Stimulated activated CD4-positive, alpha-beta T cell treated with anti-CD3 and anti-CD28 coated beads, Interleukin-2, amount 100 ng/mL, for 24 hours (primary cell): ENCODE measurements at places on chromosomes 1 and 21.

- DNase-seq: no peak
Measured at GRCh38 chr21:44478124-44478800, 23.0 kb downstream of the LRRC3 start.

GRCh38 chr1:173175514-173176145 lies 31.5 kb downstream of the TNFSF4 start:
- no peak for DNase-seq

GRCh38 chr1:197510691-197511378 lies 242.8 kb downstream of the CRB1 start:
- DNase-seq: no peak

DNA sequence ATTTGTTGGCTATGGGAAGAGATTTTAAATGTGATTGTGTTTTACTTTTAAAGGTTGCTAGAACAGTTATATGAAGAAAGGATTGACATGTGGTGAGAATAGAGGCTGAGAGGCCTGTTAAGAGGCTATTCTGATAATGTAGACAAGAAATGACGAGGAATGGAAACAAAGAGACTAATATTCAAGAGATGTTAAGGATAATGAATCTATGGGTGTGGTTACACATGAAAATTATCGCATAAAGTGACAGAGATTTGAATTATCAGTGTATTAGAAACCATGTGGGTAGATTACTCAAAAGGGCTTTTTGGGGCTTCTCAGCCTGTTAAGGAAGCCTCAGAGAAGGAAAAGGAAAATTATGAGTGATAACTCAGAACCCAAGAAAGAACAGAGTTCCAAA lies 120.4 kb downstream of the MACF1 start:
- DNase-seq: no peak

GRCh38 chr1:248737457-248737856 lies 18.1 kb downstream of the LYPD8 start:
- DNase-seq: no peak

GRCh38 chr1:244204004-244204403 lies 152.9 kb downstream of the ZBTB18 start:
- DNase-seq: no peak

DNA sequence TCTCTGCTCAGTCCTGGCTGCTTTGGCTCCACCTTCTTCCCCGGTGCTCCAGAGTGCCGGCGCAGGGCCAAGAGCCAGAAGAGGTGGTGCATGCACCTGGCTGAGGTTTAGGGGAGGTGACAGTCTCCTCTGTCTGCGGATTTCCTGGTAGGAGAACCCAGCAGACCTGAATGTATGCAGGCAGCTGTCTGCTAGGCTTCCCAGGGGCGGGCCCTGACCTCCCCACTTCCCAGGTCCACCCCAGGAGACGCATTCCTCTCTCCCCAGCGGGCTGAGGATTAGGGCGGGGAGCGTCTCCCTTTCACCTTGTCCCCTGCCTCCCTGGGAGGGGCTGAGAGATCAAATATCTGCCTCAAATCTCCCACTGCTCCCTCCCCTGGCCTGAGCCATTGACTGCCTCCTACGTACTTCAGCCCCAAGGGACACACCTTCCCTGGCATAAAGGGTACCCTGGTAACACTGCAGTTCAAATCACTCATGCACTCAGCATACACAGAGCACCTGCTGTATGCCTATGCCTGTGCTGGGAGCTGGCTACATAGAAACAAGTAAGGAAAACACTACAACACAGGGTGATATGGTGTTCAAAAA lies 27.5 kb downstream of the DMBX1 start:
- DNase-seq: no peak

GRCh38 chr1:4673494-4673893 lies 19.1 kb downstream of the AJAP1 start:
- DNase-seq: no peak

DNA sequence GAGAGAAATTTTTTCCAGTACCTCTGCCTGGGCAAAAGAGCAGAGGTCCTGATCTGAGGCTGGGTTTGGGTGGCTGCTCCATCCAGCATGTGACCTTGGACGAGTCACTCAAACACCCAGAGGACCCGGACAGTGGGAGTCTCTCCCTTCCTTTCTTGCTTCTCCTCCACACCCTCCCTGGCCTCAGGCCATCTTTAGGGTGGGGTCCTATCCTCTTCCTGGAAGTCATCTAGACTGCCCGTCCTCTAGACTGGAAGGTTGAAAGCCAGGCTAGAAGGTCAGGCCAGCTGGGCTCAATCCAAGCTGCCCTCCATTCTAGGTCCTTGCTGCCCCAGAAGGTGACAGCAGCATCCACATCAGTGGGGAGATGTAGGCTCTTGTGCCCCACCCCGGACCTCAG lies 599.5 kb downstream of the MATN1 start:
- DNase-seq: no peak

- DNase-seq: no peak
Measured at GRCh38 chr1:204268101-204268500, 54.3 kb upstream of the GOLT1A start.

DNA sequence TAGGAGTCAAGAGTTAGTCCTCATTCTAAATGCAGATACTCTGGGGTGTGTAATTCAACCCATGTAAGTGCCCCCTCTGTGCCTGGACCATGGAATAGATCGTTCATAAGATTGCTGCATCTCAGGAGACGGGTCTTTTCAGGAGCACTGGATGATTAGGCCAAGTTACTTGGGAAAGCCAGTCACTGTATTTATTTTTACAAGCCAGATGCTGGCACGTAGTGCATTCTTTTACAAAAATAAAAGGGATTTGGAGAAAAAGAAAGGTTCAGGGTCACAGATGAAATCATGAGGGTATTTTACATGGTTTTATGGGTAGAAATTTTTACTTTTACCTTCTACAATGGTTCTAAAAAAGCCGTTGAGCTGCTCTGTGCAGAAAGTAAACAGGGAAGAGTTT lies 102.6 kb upstream of the UBE2U start:
- no peak for DNase-seq

GRCh38 chr1:170720661-170721060 lies 56.7 kb downstream of the PRRX1 start:
- no peak for DNase-seq

DNA sequence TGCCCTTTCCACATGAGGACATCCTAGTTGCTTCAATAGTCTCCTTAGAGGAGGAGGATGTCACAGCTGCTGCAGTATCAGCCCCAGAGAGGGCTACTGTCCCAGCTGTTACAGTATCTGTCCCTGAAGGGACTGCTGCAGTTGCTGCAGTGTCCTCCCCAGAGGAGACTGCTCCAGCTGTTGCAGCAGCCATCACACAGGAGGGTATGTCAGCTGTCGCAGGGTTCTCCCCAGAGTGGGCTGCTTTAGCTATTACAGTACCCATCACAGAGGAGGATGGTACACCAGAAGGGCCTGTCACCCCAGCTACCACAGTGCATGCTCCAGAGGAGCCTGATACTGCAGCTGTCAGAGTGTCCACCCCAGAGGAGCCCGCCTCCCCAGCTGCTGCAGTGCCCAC lies 78.5 kb upstream of the BMP8A start:
- DNase-seq: no peak

DNA sequence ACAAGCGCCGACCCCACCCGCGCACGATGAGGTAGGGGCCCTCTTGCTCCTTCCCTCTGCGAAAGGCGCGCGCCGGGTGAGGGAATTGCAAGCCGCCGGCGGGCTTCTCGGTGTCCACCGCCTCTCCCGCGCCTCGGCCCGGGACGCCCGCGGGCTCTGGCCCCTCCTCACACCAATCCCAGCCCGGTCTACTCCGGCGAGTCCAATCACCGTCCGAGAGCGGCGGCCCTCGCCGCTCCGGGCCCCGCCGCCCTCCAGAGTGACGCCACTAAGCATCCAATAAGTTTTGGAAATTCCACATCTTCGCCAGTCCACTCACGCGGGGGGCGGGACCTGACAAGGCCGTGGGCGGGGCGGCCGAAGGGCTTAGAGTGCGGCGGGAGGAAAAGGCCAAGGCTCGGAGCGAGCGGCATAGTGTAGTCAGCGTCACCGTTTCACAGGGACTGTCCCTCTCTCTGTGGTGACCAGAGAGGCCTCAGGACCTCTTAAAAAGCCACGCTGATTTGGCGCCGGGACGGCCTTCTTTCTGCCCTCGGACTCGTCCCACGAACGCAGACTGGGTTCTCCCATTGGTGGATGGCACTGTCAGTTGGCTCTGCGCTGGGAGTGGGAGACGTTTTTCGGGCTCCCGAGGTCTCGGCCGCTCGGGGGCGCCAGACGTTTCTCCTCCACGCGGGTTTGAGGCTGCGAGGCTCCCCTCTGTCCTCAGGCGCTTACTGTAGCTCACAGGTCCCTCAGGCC lies at the start of gene TRIM45:
TRIM45 (minus strand) TSS at position 161 of the 741 bp plus-strand sequence. CDS start 548 bp downstream, outside the sequence.
- DNase-seq: peak; percentile 80

- DNase-seq: no peak
Measured at GRCh38 chr1:239388159-239388485, 1.8 kb downstream of the CHRM3 start.

GRCh38 chr1:22848405-22848804 lies 124.3 kb downstream of the LACTBL1 start:
- no peak for DNase-seq

- no peak for DNase-seq
Measured at GRCh38 chr1:209324901-209325871, 258.3 kb upstream of the CAMK1G start.

DNA sequence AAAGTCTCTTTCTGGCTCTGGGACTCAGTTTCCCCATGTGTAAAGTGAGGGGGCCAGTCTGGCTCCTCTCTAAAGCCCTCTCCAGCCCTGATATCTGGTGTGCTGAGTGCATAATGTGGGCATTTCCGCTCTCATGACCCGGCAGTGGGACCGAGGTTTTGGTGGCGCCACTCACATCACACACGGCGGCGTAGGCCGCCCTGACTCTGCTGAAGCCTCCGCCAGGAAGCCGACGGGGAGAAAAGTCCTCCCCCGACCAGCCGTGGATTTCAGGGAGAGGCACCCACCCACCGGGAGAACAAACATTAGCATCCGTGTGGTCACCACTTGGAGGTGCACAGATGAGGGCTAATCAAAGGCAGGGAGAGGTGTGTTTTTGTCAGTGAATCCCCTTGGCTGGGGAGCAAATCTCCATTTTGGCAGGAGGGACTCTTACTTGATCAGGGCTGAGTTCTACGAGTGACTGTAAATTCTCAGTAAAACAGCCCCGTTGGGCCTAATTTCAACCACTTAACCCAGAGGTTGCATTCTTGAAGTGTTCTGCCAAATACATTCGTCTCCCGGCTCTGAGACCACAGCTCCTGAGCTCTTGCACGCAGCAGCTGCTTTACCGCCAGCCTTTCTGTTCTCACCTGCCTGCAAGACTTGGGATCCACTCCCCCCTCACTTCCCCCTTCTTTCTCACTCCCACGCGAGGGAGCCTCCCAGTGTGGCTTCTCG lies 118.2 kb downstream of the FOXD2 start:
- no peak for DNase-seq

DNA sequence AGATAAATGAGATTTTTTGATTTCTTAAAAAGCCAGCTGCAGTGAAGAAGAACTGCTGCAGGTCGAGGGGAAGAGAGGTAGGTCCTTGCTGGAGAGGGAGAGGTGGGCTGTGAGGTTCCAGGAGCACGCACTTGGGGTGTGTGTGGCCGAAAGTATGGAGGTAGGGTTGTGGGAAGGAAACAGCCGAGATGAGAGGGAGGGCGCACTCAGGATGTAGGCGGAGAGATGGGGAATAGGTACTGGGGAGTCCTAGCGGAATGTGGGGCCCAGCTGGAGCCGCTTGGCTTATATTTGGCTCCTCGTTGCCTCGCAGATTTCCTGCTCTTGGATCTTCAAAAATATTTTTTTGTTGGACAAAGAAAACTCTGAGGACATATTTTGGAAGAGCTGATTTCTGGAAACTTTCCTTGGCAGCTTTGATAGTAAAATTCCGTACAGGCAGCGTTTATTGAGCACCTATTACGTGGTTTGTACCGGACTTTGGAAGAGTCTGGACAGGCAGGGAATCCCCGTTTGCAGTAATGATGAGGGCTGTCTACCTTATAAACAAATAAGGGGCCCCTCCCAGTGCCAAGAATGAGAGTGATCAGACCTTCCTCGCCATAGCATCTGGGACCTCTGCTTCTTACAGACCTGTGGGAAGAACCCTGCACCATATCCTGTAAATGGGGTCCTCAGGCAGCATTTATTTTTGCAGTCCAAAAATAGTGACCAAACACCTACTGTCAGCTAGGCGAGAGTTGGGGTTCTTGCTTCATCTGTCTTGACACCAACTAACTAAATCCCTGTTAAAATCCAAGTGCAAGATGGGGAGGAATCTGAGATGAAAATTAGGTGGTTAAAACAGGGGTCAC lies 1.5 kb downstream of the LRRC8D start:
- no peak for DNase-seq

DNA sequence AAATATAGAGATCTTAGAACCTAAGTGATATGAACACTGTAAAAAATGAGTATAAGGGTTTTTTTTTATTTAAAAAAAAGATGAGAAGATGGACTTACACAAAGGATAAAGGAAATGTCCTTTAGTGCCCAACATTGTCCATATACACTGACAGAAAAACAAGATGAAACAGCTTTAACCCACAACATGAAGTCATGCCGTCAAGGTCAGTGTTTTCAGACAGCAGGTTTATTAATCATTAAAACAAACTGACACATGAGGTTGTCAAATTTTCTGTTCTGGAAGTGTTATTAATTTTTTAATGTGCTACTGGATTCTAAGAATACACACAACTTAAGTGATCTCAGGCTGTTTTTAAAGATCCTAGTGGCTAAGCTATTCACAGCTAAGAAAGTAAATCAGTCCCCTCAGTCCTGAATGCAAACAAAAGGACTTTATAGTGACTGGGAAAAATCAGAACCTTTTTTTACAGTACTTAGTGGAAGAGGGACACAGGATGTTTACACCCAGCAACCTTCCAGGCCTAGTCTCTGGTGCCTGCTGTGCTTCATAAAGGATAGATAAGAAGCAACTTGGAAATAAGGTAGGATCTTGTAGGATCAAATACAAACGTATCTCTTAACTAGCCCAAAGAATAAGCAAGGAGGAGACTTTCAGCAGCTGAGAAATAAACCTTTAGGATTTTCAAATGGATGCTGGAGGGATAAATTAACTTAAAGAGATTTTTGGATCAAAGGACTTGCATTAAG lies 21.9 kb upstream of the PKN2 start:
- DNase-seq: no peak

GRCh38 chr1:101260556-101261350 lies 23.9 kb downstream of the S1PR1 start:
- no peak for DNase-seq

DNA sequence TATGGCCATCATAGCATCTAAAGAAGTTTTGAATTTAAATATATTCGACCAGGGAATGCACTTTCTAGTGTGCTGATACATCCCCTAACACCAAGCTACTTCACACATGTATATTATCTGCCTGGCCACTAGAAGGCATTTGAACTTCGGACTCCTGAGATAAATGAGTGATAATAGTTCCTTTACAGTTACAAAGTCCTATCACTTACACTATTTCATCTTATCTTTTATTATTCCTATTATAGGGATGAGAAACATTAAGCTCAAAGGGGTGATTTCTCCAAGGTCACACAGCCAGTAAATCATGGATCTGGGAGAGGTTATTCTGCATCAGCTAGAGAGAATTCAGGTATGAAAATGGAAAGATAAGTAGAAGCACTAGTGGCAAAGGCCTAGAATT lies 40.3 kb downstream of the GPATCH2 start:
- DNase-seq: no peak

DNA sequence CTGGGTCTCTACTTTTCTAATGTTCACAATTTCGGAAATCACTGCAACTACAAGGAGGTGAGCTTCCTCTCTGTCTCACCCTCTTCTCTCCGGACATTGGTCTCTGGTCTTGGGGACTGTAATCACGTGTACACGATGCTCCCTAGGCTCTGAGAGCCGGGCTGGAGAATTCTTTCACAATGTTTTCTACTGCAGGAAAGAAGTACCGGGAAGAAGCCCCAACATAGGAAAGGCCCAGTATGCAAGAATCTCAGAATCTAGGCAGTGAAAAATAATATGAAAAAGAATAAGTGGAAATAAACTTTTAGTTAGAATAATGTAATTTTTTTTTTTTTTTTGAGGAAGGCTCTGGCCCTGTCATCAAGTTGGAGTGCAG lies 13.5 kb upstream of the HJV start:
- no peak for DNase-seq
